ENCODE measurements at places on chromosomes 7 and 10. TPM values are rescaled to one million over a fixed set of nuclear protein-coding genes. Genes with fewer than 3 reads are reported as not detected.

DNA sequence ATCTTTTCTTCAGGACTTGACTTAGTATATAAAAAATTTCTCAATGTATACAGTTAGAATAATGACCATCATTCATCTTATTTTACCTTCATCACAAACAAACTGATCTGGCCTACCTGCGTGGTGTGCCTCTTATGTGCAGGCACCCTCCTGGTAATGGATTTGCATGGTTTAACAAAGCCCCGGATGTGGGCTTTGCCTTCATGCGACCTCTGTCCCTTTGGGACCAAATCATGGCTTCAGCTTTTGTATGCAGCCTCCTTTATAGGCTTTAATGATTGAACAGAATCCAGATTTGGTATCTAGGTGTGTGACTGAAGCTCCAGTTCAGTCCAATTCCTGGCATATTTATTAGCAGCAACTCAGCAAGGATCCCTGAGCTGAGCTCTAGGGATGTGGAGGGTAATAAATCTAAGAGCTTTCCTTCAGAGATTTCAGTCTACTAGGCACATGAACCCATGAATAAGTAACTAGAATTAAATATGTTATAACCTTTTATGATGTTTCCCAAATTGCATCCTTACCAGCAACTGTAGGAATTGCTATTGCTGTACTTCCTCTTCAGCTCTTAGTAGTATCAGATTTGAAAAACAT is 256.9 kb downstream of the ABCA13 start:
- DNase-seq: no peak

DNA sequence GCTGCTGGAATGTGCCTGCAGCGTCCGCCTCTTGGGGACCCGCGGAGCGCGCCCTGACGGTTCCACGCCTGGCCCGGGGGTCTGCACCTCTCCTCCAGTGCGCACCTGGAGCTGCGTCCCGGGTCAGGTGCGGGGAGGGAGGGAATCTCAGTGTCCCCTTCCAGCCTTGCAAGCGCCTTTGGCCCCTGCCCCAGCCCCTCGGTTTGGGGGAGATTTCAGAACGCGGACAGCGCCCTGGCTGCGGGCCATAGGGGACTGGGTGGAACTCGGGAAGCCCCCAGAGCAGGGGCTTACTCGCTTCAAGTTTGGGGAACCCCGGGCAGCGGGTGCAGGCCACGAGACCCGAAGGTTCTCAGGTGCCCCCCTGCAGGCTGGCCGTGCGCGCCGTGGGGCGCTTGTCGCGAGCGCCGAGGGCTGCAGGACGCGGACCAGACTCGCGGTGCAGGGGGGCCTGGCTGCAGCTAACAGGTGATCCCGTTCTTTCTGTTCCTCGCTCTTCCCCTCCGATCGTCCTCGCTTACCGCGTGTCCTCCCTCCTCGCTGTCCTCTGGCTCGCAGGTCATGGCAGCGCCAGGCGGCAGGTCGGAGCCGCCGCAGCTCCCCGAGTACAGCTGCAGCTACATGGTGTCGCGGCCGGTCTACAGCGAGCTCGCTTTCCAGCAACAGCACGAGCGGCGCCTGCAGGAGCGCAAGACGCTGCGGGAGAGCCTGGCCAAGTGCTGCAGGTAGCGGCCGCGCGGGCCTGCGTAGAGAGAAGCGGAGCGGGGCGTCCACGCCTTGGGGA is 645 bp downstream of the SLC26A4 start:
- DNase-seq: peak; percentile 37

The KCNMA1 gene
- not detected for polyA plus RNA-seq

GRCh38 chr7:90232430-90232829 is 12.5 kb upstream of the CFAP69 start:
- DNase-seq: no peak
